Stimulated activated CD8-positive, alpha-beta memory T cell treated with anti-CD3 and anti-CD28 coated beads, Interleukin-15, amount 100 ng/mL, for 24 hours (primary cell): ENCODE measurements at places on chromosomes 7 and 10.

GRCh38 chr10:782751-783648 lies 93.5 kb upstream of the DIP2C start:
- no peak for DNase-seq

DNA sequence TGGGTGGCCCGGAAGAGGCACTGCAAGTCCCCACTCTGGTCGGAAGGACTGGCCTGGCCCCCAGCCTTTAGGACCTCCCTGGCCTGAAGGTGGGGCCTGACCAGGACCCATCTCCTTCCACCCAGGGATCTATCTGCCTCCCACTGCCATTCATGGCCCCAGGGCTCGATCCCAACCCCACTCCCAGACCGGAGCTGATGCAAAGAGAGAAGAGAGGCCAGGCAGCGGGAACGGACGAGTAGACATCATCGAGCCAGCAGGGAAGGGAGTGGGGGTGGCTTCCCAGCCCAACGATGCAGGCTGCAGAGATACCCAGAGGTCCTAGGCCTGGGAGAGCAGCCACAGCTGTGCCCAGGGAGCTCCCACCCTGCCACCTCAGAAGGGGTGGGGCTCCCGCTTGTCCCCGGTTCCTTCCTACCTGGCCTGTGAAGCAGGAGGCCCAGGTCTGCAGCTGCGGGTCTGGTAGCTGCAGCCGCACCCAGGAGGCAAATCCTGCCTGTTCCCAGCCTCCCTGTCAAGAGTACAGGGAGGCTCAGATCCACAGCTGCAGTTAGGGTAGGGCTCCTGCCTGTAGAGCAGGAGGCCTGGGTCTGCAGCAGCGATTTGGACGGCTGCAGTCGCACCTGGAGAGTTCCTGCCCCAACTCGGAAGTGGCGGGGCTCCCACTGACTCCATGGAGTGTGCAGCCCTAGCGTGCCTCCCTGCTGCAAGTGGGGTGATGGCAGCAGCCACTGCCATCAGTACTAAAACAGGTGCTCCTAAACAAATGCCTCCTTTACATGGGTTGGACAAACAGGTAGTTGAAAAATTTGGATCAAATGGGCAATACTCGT lies 1151.0 kb upstream of the PHF14 start:
- no peak for DNase-seq

- DNase-seq = no peak
These were observed 79.9 kb downstream of the COL26A1 start for GRCh38 chr7:101442426-101443070.

- no peak for DNase-seq
These were observed 41.1 kb upstream of the PRKAR1B start for GRCh38 chr7:767941-768731.

- no peak for DNase-seq
These were observed 132.2 kb downstream of the VIPR2 start for GRCh38 chr7:159012353-159013069.

- no peak for DNase-seq
These were observed 25.0 kb upstream of the CDH23 start for GRCh38 chr10:71371750-71372166.

GRCh38 chr7:73967832-73968290 lies 60.1 kb upstream of the ELN start:
- DNase-seq = no peak

DNA sequence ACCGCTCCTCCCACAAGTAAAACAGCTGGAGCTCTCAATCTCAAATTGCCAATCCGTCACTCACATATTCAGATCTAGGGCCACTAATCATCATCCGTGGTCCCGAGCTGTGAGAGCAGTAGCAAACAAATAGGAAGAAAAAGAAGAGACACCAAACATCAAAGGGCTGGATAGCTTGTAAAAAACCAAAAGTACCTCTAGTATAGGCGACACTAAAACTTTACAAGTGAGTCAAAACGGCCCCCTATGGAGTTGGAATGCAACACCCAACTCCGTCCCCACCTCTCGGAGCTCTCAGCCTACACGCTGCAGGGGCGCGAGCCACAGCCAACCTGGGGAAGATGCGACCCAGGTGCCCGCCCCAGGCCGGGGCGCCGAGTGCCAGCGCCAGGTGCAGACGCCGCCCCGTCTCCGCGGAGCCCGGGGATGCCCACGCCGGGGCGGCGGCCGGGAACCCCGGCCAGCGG lies 581 bp downstream of the FAM3C start:
- no peak for DNase-seq

GRCh38 chr7:139725077-139725476 lies 52.7 kb downstream of the HIPK2 start:
- DNase-seq = no peak

GRCh38 chr10:11563936-11564335 lies 47.5 kb downstream of the USP6NL start:
- DNase-seq = no peak

- no peak for DNase-seq
These were observed 91.5 kb upstream of the EGR2 start for GRCh38 chr10:62907470-62908212.

- DNase-seq = no peak
These were observed 29.8 kb downstream of the GPRIN2 start for GRCh38 chr10:46526682-46527038.

GRCh38 chr7:116223588-116223987 lies 13.2 kb downstream of the TES start:
- no peak for DNase-seq

- DNase-seq = no peak
These were observed 108.4 kb downstream of the KLF6 start for GRCh38 chr10:3676564-3676963.

DNA sequence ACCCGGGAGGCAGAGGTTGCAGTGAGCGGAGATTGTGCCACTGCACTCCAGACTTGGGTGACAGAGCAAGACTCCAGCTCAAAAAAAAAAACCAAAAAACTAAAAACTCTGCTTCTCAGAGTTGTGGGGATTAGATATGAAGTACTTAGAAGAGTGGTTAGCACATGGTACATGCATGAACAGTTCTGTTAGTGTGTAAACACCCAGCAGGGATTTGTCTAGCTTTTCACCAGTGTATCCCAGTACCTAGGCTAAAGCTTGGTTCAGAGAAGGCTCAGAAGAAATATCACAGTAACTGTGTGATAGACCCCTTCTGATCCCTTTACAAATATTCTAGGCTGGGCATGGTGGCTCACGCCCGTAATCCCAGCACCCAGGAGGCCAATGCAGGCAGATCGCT lies 9.5 kb downstream of the PPIA start:
- DNase-seq = no peak

- no peak for DNase-seq
These were observed 232.4 kb upstream of the KLF14 start for GRCh38 chr7:130966246-130967009.

DNA sequence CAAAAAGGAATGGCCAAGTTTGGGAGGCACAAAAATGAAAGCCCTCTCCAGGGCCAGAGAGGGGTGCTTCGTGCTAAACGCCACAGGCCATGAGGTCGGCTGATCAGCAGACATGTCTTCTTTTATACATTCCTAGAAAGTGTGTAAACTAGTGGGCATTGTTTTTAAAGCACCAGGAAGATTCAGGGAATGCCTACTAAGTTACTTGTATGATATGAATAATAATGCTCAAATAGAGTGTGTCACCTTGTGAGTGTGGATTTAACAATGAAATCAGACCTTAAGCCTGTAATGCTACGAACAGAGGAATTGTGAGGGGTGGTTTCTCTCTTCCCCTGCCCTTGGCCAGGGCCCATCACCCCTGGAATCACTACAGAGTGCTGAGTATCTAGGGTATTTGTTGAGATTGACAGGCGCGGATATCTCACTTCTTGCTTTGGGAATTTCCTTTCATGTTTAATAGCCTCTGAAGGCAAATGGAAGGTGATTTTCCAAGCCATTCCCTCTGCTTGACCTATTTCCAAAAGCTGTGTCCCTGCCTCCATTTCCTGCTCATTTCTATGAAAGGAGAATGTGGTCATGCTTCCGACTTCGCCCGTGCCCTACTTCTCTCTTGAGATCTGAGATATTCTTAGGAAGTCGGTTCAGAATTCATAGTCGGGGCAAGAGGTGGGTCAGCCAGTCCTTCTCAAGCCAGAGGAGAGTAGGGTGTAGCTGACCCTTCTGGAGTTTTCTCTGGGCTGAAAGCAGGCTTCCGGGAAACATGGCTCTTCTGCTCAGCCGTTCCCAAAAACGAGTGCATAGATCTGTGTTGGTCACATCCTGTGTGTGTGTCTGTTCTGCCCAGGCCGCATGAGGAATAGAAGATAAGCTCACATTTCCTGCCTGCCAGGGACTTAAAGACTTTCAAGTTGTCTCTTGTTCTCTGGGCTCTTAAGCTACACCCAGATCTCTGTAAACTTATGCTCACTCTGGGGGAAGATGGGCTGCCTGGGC lies 167.8 kb upstream of the ITGB1 start:
- DNase-seq = no peak

DNA sequence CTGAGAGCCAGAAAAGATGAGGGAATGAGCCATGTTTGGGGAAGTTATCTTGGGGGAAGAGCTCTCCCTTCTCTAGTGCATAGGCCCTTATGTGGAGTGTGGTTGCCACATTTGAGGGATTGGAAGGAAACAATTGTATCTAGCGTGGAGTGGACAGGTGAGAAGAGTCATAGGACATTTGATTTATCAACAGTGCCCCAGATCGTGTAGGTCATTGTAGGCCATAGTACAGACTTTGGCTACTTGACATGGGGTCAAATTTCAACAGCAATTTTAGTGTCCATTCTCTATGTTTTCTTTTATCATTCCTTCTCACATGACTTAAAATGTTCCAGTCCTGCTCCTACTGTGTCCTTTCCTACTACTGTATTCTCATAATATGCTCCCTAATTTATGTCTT lies 1182.8 kb downstream of the SORCS1 start:
- DNase-seq = no peak

- DNase-seq = no peak
These were observed 218.4 kb downstream of the KLF6 start for GRCh38 chr10:3566627-3567026.

GRCh38 chr7:124073310-124073645 lies 40.4 kb upstream of the TMEM229A start:
- no peak for DNase-seq

DNA sequence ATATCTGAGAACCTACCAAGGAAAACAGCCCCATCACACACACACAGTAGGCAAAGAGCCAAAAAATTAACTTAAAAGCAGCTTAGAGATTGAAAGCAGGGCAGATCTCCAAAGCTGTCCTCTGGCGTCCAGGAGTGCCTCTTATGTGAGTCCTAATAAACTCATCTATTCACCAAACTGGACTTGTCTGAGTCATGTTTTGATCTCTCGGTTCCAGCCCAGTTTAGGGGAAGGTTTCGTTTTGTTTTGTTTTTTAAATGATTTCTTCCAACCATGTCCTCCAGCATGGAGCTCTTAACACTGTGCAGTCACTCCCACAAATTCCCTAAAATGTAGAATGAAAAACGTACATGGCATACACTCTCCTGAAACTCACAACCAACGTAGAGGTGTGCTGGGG lies 6.7 kb upstream of the PRSS37 start:
- DNase-seq = no peak

DNA sequence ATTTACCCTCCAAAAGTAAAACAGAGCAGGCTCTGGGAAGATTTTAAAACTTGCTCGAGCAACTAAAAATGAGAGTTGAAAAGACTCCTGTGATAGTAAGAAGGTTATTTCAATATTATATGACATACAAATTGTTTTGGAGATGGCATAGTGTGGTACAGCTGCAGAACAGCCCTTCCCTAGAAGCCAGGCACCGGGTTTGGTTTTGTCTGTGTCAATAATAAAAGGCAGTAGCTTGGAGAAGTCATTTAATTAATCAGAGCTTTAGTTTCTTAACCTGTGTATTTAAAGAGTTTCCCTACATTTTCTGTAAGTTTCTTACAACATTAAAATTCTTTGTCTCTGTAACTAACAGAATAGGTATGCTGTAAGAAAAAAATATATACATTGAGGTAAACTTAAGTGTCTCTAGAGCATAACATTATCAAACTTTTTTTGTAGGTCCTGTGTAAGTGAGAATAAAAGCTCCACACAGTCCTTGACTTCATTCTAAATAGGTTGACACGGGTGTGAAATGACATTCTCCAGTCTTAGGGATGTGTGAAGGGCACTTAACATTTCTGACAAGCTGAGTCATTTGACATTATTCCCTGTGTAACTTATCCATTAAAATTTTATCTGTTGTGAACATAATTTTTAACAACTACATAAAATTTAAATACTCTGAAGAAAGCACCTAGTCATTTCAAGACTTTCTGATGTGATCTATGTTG lies 425.0 kb upstream of the ETV1 start:
- DNase-seq = no peak

GRCh38 chr10:11483201-11484148 lies 128.0 kb downstream of the USP6NL start:
- no peak for DNase-seq

- no peak for DNase-seq
These were observed 8.3 kb downstream of the PCBD1 start for GRCh38 chr10:70880077-70880534.

DNA sequence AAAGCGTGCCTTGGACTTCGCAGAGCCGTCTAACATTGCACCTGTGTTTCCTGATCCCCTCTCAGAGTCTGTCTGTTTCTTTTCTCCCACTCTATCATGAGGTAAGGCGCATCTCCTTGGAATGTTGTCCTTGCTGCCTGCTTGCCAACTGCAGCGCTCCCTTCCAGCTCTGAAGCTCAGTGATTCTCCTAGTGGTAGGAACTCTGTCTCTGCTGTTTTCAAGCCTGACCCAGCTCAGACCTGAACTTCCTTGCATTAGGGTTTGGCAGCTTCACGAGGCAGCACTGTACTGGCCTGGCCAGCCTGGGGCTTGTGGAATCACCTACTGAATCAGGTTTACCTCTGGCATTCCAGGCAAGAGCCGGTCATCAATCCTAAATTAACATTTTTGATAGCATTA lies 123.9 kb downstream of the CREB5 start:
- no peak for DNase-seq

DNA sequence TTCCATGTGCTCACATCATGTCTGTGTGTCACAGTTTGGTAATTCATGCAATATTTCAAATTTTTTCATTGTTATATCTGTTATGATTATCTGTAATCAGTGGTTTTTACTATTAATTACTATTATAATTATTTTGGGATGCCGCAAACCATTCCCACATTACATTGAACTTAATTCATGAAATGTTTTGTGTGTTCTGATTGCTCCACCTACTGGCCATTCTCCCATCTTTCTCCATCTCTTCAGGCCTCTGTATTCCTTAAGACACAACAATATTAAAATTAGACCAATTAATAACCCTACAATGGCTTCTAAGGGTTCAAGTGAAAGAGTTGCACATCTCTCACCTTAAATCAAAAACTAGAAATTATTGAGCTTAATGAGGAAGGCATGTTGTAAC lies 398.5 kb downstream of the PCDH15 start:
- no peak for DNase-seq

- no peak for DNase-seq
These were observed 52.4 kb downstream of the PDIA4 start for GRCh38 chr7:148975896-148976295.
